Activated CD8-positive, alpha-beta memory T cell treated with anti-CD3 and anti-CD28 coated beads for 1 hour (primary cell): ENCODE measurements at places on chromosomes 6 and 20.

GRCh38 chr6:57201718-57202117 lies 20.4 kb downstream of the RAB23 start:
- no peak for DNase-seq

GRCh38 chr6:136752554-136752953 lies 39.7 kb downstream of the MAP3K5 start:
- no peak for DNase-seq

DNA sequence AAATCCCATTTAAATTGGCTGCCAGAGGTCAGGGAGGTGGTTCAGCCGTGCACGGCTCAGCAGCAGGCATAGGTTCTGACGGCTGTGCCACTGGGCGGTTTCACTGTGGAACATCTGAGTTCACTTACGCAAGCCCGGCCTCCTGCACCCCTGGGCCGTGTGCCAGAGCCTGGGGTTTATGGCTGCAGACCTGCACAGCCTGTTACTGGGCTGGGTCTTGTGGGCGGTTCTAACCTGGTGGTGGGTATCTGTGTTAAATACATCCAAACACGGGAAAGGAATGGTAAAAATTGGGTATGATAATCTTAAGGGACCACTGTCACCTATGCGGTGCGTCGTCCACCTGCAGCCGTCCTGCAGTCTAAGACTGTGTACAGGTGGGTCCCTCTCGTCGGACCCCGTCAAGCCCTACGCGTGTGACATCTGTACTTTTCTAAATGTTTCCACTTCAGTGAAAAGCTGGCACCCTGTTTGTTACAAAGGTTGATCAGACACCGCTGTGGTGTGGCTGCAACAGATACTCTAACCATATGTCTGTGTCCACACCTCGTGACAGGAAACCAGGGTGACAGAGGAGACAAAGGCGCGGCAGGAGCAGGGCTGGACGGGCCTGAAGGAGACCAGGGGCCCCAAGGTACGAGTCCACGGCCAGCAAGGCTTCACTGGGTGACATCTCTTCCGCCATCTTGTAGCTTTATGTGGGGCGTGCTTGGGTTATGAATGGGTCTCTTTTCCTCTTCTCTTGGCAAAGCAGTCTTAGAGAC lies 21.5 kb downstream of the COL9A3 start:
- DNase-seq, result no peak

GRCh38 chr6:140178520-140178919 lies 804.1 kb upstream of the CITED2 start:
- DNase-seq, result no peak

- no peak for DNase-seq
These were observed 58.3 kb downstream of the TCP11 start for GRCh38 chr6:35082733-35083403.

DNA sequence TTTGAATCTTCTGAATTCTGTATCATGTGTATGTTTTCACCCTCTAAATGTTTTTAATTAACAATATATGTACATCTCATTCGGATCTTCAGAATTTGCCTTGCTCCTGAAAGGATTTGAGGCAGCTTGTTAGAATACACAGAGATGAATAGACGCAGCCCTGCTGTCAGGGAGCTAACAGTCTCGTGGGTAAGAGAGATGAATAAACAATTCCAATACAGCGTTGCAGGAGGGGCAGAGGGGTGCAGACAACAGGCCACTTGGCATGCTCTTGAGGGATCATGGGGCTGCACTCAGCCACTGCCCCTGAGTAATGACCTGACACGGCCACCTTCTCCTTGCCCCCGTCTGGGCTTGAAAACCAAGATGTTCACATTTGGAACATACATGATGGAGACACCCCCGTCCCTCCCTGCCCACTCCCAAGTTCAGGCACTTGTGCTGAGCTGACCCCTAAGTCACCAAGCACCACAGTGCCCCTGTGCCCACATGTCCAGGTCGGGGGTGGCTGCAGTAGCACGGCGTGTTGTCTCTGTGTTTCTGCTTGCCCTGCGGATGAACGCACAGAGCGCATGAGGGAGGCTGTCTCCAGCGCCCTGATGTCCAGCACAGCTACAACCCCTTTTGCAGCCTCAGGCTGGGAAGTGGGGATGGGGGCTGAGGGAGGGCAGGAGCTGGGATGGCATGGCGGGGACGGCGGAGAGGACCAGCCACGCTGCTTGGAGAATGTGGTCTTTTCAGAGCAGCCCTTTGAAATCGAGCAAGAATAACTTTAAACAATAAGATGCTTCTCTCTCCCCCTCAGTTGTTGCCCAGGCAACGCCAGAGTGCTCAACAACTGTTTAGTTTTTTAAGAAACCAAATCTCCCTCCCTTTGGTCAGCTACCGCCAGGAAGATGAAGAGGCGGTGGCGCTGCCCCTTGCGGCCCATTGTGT lies 33.0 kb upstream of the CDH22 start:
- no peak for DNase-seq

DNA sequence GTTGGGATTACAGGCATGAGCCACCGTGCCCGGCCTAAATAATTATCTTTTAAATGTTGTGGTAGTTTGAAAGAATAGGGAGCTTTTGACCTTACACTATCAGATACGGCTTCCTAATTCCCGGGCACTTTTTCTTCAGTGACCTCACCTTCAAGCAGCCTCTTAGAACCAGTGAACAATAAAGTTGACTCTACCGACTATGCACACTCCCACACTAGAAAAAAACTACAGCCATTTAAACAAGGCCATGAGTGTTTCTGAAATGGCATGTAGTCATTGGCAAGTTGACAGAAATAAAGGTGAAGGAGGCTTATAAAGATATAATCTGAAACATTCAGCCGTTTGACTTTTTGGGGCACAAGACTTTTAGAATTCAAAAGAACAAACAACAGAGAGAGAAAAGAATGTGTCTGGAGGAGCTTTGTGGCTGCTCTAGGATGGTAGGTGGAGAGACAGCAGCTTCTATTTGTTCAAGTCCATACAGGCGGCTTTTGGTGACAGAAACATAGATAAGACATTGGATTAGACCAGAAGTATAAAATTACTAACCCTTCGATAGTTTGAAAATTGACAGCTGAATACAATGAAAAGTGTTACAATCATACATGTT lies 75.2 kb downstream of the GJA1 start:
- no peak for DNase-seq

GRCh38 chr6:80792151-80792550 lies 685.7 kb downstream of the BCKDHB start:
- DNase-seq, result no peak

DNA sequence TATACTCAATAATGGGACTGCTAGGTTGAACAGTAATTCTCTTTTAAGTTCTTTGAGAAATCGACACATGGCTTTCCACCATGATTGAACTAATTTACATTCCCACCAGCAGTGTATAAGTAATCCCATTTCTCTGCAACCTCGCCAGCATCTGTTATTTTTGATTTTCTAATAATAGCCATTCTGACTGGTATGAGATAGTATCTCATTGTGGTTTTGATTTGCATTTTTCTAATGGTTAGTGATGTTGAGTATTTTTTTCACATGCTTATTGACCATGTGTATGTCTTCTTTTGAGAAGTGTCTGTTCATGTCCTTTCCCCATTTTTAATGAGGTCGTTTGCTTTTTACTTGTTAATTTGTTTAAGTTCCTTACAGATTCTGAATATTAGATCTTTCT lies 66.5 kb downstream of the STK4 start:
- DNase-seq, result no peak

- DNase-seq, result no peak
These were observed 42.3 kb upstream of the FAM210B start for GRCh38 chr20:56316483-56316882.

- DNase-seq, result no peak
These were observed 92.2 kb downstream of the GRM4 start for GRCh38 chr6:34053721-34054120.

DNA sequence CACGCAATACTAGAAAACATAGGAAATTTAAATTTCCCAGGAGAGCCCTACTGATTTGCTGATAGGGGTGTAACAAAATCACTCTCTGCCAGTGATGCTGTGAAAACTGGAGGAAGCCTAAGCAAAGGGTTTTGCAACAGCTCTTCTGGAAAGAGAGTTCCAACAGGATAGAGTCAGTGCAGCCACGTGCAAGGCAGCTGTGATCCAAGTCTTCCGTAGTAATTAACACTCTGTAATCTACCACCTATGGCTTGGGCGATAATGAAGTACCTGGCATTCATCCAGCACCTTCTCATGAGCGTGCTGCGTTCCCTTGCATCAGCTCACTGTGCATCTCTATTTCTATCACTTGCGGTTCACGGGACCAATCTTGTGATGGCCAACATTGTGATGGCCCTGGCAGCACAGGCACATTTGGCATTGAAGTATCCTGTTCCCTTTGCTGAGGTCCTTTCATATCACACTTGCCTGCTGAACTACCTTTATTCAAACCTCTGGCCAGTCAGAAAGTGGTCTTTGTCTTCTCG lies 48.2 kb downstream of the IRF4 start:
- DNase-seq, result no peak

GRCh38 chr6:101689156-101689555 lies 295.6 kb downstream of the GRIK2 start:
- DNase-seq, result no peak

DNA sequence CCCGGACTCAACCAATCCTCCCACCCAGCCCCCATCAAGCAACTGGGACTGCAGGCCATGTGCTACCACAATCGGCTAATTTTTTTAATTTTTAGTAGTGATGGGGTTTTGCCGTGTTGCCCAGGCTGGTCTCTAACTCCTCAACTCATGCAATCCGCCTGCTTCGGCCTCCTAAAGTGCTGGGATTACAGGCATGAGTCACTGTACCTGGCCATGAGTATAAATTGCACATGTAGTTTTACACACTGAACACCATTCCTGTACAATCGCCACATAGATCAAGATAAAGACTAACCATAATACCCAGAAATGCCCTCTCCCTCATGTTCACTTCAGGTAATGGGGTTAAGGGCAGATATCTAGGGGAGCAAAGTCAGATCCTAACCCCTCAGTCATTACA lies 26.4 kb downstream of the TRPC4AP start:
- DNase-seq, result no peak

DNA sequence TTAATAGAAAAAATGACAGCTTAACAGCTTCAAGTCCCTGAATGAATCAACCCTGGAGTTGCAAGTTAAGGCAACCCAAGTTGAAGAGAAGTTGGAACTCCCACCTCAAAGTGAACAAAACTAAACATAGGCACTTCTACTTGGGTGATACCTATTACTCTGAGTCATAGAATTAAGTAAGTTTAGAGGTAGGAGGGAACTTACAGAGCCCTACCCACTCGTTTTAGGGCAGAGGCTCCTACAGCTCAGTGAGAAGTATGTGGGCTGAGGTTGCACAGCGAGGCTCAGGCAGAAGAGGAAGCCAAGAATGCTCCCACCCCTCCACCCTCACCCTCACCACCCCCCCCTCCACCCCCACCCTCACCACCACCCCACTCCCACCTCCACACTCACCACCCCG lies 42.2 kb downstream of the NFATC2 start:
- no peak for DNase-seq

DNA sequence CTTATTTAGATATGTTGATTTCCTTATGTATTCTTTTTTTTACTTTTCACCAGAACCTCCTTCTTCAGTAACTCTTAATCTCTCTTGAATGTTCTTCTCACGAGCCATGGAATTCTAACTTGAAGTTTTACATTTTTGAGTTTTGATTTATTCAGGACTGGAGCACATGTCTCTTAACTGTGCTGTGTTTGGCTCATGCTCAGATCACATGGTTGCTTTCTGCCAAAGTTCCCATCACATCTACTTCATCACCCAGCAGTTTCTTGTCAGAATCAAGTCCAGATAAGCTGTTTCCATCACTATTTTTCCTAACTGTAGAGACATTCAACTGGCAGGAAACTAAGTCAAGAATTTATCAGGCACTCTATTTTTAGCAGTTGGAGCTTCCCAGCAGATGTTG lies 31.7 kb downstream of the SLC35A1 start:
- DNase-seq, result no peak

DNA sequence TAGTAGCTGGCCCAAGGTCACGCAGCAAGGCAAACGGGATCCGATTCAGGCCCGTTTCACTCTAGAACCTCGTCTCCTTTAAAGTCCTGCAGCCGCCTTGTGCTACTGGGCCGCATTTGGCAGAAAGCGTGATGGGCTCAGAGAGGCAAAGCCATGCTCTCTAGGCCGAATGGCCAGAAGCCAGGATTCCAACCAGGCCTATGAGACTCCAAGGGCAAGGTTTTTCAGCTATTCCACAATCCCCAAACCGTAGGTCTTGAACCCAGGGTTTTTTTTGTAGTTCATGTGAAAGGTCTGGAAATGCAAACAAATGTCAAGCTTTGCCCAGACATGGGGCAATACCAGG lies 174.1 kb downstream of the PREX1 start:
- no peak for DNase-seq

- DNase-seq, result no peak
These were observed 278.5 kb downstream of the BMP7 start for GRCh38 chr20:56987986-56988385.

GRCh38 chr6:55943329-55943728 lies 67.9 kb upstream of the BMP5 start:
- no peak for DNase-seq

- no peak for DNase-seq
These were observed 1.8 kb downstream of the GRIK2 start for GRCh38 chr6:101395345-101395744.

DNA sequence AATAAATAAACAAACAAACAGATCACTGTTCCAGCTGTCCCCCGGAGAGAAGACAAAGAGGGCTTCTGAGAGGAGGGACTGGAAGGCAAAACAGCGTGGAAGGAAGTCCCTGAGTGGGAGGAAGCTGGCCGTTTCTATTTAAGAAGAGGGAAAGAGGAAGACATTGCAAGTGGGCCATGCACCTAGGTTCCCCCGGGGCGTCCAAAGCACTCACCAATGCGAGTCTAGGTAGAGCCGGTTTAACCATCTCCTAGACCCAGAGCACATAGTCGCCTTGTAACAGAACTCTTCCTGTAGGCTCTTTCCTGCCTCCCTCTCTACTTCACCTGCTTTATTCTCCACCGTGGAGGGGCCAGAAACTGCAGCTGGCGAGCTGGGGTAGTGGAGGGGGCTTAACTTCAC lies 158.4 kb downstream of the ZDHHC14 start:
- DNase-seq, result no peak

DNA sequence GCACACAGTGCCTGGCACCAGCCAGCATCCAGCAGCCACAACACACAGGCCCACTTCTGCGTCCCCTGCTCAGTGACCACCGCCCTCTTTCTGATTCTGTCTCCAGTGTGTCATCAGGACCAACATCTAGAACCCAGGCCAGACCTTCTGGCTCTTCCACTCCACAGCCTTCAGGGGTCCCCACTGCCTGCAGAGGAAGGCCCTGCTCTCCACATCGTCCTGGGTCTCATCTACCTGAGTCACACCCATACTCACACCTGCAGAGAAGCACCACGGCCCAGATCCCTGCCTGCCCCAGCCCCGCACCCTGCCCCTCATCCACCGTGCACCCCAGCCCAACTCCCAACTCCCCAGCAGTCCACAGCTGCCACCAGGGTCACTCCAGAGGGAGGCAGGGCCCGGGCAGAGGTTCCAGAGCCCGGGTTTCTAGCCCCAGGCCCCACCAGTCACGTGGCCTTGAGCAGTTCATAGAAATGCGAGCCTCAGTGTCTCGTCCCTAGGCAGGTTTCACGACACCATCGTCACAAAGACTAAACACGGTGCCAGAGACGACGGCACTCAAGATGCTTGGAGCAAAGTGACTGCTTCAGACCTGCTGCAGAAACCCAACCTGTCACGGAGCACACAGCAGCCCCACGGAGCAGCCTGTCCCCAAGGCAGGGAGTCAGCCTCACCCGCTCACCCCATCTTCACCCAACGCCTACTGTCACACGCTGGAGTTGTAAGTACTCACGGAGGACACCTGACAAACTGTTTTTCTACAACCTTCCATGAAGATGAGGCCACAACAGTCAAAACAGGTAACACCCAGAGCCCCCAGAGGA lies 16.1 kb downstream of the TAF4 start:
- DNase-seq, result no peak
